Kidney (tissue), 22 donors: ENCODE measurements at places on chromosomes 5 and 9. TPM values are rescaled to one million over a fixed set of nuclear protein-coding genes. Genes with fewer than 3 reads are reported as not detected.

Gene TDRD7
- total RNA-seq = 15.0 TPM

Gene PDE6A
- 0.03 TPM for total RNA-seq

Gene C9orf50
- total RNA-seq = 1.1 TPM

Gene NR5A1
- total RNA-seq = not detected

Gene ACTBL2
- 0.13 TPM for total RNA-seq

Gene C9orf40
- 2.3 TPM for total RNA-seq
